Activated T-helper 2 cell treated with anti-CD3 and anti-CD28 coated beads, Interferon-gamma antibody, Interleukin-2, Interleukin-4, amounts not matched to agents 10 μg/mL and 5 μg/mL and 100 μg/mL, durations not matched to agents 14 hours and 24 hours and 36 hours (primary cell): ENCODE measurements at places on chromosomes 3 and 15.

DNA sequence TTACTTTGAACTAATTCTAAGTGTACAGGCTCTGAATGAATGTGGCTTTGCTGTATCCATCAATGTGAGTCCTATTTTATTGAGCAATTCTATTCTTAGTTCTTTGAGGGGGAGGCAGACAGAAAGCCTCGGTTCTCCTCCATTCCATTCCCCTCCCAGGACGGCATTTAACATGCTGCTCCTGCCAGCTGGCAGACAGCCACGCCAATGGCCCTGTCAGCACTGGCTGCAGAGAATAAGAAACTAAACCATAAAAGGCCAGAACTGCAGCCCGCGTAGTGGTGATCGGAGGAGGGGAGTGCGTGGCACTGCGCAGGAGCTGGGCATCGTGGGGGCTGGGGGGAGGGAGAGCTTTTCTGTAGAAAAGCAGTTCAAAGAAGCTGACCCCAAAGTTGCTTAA lies 76.0 kb upstream of the HACD2 start:
- no peak for DNase-seq

DNA sequence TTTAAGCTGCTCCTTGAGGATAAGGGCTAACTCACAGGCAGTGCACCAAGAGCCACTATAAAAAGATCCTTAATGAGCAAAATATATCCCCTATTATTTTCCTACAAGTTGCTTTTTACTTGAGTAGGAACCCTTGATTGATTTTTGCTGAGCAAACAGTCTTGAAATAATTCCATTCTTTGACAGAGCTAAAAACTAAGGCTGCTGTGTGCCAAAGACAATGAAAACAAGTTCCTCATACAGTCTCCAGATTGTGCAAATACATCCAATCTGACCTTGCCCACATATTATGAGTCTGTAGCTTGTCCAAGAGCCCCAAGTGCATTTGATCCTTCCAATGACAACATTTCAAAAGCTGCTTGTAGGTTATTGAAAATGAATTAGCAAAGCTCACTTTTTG lies 15.0 kb downstream of the PRKAR2A start:
- DNase-seq, result no peak

DNA sequence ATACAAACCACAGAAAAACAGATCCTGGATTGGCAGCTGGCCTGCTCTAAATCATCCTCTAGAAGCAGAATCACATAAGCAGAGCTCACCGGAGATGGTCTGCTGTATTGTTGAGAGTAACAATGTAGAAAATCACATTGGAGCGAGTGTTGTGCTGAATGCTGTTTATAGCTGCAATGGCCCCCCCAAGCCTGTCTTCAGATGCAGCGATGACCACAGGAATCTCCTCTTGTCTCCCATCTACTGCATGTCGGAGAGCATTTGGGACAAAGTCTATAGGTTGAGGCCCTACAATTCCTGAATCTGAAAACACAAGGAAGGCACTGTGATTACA lies 8.0 kb downstream of the GLT8D1 start:
- DNase-seq, result no peak

DNA sequence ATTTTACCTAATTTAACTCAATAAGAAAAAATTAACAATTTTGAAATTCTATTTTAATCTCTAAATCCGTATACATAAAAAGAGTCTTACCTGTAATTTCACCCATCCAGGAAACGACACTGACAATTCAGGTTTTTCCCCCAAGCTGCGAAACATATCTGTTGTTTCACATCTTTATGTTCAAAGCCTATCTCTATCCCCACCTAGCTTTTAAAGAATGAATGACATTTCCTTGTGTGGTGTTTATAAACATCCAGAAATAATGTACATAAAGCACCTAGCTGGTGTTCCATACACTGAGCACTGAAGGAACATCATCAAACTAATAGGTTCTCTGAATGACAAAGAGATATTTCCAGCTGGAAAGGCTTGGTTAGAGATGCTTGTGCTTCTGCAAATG lies 867.8 kb downstream of the SQOR start:
- DNase-seq, result no peak

- no peak for DNase-seq
These were observed 67.7 kb downstream of the IFT80 start for GRCh38 chr3:160331127-160331937.

GRCh38 chr3:12856626-12857025 lies 15.3 kb upstream of the RPL32 start:
- no peak for DNase-seq

DNA sequence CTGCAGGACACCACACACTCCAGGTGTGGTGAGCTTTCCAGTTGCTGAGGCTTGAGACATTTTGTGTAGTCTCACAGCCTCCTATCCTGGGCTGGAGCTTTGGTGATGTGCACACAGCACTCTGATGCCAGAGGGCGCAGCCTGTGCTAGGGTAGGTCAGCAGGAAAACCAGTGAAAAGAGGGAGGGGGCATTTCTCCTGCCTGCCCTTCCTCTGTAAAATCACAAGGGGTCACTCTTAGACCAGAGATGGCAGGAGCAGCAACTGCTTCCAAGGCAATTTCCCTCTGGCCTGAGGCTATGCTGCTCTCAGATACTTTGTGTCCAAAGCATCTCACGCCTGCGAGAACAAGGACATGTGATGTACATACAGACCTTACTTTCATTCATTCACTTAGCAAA lies 16.5 kb upstream of the MUSTN1 start:
- DNase-seq, result no peak

DNA sequence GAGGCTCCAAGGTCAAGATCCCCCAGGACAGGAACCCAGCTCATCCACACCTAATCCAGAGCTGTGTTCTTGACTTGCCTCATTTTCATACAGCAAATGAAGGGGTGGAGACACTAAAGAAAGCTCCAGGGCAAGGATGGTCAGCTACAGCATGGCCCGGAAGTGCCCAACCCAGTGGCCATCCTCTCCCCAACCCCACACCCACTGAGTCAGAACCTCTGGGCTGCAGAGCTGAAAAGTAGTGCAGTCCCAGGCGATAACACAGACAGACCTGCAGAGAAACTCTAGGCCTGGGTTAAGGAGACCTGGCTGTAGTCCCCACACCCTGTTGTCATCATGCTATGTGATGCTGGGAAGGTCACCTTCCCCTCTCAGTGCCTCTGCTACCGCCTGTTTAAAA lies 85.3 kb downstream of the SEMA5B start:
- DNase-seq, result no peak

- DNase-seq, result no peak
These were observed 12.0 kb downstream of the DNASE1L3 start for GRCh38 chr3:58198804-58199203.

DNA sequence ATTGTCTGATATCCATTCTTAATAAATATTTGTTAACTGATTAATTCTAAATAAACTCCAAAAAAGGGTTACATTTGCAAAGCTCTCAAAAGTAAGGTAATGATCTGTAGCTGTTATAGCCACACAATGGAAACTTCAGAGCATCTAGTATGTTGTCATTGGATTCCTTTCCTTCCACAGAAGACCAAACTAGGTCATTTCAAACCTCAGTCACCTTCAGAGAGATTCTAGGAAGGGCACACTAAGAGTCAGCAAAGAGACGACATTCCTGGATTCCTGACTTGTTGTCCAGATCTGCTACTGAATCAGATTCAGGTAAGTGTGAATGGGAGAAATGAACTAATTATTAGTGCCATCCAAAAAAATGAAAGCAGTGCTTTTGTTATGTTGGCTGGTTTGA lies 3.0 kb upstream of the COL8A1 start:
- DNase-seq, result no peak

GRCh38 chr3:193929921-193930646 lies 205.9 kb upstream of the HES1 start:
- no peak for DNase-seq
